ENCODE measurements at places on chromosomes 7 and 10.

DNA sequence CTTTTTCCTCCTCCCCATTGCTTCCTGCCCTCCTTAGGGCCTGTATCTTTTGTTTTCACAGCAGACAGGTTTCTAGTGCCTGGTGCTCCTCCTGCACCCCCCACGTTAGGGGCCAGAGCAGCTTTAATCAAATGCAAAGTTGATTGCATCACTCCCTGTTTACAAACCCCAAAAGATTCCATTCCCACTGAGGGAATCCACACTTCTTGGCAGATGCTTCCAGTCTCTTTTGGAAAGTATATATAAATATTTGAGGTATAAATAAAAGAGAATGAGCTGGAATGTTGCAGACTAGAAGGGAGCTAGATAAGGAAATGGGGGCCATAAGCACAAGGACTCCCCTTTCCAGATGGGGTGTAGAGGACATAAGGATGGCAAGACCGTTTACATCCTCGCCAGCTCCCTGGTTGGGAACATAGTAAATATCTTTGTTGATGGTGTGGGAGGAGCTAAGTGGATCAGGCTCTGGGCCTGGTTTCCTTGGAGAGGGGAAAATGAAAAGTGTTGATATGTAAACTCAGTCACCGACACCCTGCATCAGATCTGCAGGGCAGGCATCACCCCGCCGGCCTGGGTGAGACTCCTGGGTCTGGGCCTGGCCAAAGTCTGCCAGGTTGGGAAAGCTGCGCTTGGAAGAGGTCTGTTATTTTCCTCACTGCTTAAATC, 6.2 kb downstream of the RARRES2 start:
- no peak for DNase-seq

DNA sequence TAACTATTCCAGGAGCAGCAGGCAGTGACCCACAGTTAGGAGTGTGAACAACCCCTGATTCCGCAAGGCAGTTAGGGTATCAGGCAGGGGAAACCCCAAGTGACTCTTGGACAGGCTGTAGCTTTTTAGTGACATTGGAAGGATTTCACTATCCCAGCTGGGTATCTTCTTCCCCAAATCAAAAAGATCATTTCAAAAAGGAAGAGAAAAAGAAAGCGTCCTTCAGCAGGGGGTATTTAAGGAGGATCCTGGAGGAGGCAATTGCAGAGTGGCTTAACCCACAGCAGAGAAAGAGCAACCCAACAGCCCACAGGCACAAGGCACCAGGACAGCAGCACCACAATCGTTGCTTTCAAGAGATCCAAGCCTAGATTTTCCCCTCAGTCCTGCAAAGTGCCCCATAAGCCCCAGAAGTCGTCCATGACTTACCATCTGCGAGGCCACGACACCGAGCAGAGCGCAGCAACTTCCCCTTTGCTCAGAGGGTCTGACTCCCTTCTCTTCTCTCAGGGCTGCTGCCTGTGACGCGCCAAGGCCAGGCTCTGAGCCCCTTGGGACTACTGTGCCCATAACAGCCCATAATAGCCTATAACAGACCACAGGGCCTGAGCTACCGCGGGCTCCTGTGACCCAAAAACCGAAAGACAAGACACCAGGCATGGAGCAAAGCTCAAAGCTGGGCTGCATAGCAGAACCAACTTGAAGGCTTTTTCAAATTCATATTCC, 19.8 kb downstream of the PIK3AP1 start:
- no peak for DNase-seq

DNA sequence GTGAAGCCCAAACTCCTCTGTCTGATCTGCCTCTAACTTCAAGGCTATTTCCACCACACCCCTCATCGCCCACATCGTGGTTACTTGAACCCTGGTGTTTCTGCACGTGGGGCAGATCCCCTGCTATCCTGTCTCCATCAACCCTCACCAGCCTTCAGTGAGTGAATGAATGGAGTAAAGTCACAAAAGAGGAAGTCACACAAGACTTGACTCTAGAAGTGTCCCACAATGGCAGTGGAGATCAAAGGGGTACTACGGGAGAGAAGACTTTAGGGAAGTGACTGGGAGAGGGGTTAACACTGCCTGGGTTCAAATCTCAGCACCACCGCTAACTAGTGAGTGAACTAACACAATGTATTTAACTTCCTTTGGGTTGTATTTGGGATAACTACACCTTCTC, 85.9 kb downstream of the COBL start:
- no peak for DNase-seq

GRCh38 chr10:50538555-50539398, 85.0 kb downstream of the SGMS1 start:
- DNase-seq, result no peak

DNA sequence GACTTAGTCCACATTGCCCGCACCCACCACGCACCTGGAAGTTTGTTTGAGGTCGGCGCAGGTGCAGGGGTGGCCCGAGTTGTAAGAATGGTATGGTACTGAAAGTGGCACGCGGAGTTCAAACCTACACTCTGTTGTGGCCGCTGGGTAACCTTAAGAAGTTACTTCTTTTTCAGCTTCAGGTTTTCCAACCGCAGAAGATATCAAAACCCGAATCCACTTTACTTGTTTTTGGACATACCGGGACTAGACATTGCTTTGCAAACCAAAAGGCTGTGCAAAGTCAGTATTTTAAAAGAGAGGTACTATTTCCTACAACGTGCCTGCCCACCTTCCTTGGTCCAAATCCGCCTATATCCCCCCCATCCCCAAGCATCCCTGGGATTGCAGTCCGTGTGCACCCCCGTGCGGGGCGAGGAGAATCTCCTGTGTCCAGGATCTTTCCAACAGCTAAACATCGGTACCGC, 1.0 kb downstream of the IGFBP3 start:
- no peak for DNase-seq

GRCh38 chr10:124381011-124381611, 37.6 kb downstream of the OAT start:
- no peak for DNase-seq

GRCh38 chr7:108311446-108312168, 144.6 kb downstream of the NRCAM start:
- no peak for DNase-seq

- DNase-seq, result no peak
Observed at GRCh38 chr10:70528741-70529362, 50.3 kb downstream of the PALD1 start.

DNA sequence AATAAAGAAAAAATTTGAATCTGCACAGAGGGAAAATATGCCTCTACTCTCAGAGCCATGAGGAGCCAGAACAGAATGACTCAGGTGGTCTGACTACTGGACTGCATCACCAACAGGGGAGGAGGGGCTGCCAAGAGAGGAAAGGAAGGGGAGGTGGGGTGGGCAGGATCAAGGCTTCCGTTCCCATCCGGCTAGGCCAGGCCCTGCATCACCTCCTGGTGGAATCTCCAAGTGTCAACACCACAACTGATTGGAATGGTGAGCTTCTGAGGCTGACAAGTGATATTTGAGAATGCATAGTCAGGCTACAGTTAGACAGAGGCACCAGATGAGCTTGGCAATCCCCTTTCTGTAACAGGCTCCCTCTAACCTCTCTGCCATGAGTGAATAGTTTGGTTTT, 10.4 kb upstream of the GPR26 start:
- no peak for DNase-seq

GRCh38 chr10:127127822-127128221, 68.6 kb downstream of the INSYN2A start:
- no peak for DNase-seq

DNA sequence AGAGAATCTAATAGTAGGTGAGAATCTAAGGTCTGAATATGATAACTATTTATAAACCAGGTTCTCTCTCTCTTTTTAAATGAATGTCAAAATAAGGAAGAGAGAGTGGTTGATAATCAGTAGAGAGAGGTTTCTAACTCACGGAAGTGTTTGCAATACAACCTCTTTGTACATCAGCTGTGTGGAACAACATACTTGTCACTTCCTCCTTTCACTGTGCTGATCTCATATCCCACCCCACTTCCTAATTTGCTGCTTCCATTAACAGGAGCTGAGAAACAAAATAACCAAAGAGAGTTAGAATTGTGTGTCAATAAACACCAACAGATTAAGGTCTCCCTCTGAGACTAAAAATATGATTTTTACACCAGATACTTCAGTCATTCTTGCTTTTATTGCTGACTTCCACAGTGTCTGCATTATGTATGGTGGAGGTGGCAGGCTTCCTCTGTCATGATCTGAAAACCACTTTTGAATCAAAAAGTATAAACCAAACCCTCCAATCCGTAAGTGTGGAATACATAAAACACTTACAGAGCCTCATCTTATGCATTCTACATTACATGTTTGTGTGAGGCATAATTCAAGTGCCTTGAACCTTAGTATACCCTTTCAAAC, 25.0 kb downstream of the CACUL1 start:
- no peak for DNase-seq

- peak; percentile 63 for DNase-seq
Observed at GRCh38 chr7:74083117-74083876, at the start of gene LIMK1. Gene LIMK1 (plus strand): TSS chr7:74083804. CDS start chr7:74083991, 187 bp downstream.

DNA sequence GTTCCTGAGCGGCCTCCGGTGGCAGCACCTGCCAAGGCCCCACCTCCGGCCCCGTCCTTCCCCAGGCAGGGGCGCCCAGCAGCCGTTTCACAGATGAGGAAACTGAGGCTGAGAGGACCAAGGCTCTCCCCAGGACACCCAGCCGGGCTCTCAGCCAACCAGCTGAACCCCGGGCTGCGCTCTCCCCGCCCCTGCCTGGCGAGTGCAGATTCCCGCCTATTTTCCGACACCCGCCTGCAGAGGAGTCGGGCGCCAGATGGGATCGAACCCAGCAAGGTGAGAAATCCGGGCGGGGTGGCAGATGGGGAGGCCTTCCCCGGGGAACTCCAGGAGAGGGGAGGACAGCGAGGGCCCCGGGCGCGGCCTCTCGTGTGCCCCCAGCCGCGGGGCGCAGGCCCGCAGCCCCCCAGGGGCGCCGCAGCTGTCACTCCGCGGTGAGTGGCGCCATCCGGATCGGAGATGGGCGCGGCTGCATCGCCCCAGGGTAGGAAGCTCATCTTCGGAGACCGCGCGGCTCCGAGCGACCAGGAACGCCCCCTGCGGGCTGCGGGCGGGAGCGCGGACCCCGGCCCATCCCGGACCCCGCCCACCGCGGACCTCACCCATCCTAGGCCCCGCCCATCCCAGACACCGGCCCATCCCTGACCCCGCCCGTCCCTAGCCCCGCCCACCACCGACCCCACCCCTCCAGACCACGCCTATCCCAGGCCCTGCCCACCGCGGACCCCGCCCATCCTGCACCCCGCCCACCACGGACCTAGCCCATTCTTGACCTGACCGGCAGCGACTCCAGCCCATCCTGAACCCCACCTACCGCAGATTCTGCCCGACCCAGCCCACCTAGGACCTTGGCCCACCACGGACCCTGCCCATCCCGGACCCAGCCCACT, 90.3 kb downstream of the MICALL2 start:
- DNase-seq, result no peak

- no peak for DNase-seq
Observed at GRCh38 chr10:11625019-11625735, 13.7 kb upstream of the USP6NL start.

GRCh38 chr10:95963991-95964389, 56.2 kb downstream of the CC2D2B start:
- no peak for DNase-seq

GRCh38 chr7:84200859-84201258, 6.3 kb upstream of the SEMA3A start:
- no peak for DNase-seq

- no peak for DNase-seq
Observed at GRCh38 chr10:116554628-116555027, 8.9 kb downstream of the PNLIP start.

GRCh38 chr10:112497347-112497950, 50.4 kb downstream of the VTI1A start:
- DNase-seq, result no peak

DNA sequence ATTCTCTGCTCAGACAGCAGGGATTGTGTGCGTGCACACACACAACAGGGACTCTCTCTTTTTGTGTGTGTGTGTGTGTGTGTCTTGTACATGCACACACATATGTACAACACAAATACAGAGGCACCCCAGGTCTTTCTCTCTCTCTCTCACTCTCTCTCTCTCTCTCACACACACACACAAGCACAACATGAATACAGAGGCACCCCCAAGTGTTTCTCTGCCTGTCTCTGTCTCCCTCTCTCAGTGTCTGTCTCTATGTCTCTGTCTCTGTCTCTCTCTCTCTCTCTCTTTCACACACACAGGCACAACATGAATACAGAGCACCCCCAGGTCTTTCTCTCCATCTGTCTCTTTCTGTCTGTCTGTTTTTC, 746 bp downstream of the NPFFR1 start:
- no peak for DNase-seq

GRCh38 chr7:41255716-41256115, 447.2 kb downstream of the INHBA start:
- DNase-seq, result no peak

- DNase-seq, result no peak
Observed at GRCh38 chr10:48194830-48195229, 79.7 kb downstream of the FRMPD2 start.

GRCh38 chr10:99234791-99235657, 628 bp downstream of the HPSE2 start:
- no peak for DNase-seq

- no peak for DNase-seq
Observed at GRCh38 chr7:68143345-68143744, 1146.7 kb downstream of the TYW1 start.

- DNase-seq, result no peak
Observed at GRCh38 chr7:133540096-133540860, 287.4 kb downstream of the EXOC4 start.

DNA sequence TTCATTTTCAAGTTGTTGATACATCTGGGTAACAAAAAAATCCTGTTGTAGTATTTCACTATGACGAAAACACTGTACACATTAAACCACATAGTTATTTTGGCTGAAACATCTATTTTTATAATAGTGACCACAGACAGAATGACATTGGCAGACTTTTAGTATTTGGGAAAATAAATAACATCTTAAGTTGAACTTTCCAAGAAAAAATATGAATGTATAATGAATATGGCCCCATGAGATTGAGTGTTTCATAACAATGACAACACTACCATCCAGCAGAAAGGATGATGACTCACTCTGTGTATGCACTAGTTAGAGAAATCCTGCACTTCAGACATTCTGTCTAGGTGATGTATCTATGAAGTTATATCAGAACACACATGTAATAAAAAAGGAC, 118.1 kb downstream of the SEMA3D start:
- no peak for DNase-seq

GRCh38 chr10:78454123-78454645, 420.5 kb downstream of the RPS24 start:
- DNase-seq, result no peak

DNA sequence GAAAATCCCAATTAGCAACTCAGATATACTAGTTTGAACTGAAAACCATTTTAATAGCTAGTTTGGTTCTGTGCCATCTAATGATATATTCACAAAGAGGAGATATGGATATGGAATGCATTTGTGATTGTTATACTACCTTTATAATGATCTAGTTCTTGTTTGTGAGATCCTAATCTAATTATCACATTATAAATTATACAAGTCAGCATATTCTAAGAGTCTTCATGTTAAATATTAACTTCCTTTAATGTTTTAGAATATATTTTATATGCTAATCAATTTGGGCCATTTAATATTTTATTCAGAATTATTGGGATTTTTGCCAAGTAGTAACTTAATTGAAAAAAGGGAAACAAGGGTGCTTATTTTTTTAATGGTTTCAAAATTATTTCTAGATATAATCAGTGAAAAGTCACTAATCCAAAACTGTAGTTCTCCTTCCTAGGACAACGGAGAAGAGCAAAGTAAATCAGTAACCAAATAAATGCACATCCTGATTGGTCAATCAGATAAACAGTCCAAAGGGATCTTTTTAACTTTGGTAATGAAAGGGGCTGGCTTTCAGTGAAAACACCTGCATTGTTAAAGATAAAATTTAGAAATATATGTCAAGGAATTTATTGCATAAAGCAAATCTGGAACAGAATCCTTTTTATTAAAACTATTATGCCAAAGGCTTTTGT, 173.9 kb upstream of the MEOX2 start:
- no peak for DNase-seq

- DNase-seq, result no peak
Observed at GRCh38 chr7:39400836-39401235, 165.4 kb upstream of the YAE1 start.
